ENCODE measurements at places on chromosomes 4 and X.

DNA sequence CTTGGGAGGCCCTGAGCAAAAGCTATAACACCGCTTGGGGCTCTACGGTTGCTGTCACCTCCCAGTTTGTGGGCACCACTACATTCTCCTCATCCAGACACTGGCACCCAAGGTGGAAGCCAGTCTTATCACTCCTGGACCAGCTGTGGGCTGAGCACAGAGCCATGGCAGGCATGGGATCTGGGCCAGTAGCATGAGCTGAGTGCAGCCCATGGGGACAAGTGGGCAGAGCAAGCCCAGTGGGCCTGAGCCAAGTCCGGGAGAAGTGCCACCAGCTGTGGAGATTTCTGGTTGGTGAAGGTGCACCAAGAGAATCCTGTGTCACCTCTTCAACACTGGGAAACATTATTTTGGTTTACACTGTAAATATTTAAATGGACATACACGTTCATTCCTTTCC, 1013.0 kb downstream of the TECRL start:
- no peak for DNase-seq

DNA sequence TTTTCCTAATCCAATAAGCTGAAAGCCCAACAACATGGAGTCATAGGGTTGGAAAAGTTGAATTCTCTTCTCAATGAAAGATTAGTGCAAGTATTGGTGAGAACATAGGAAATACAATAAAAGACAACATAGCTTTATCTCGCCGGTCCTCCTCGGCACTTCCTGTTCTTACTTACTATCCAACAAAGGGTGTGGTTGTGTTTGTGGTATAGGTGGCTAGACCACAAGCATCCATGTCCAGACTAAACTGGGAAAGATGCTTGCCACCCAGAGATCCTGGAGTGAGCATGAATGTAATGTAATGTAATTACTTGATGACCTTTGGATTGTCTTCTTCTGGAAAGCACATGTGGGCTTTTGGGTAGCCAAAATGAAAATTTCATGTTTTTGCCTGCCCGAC, 223.8 kb downstream of the CPE start:
- no peak for DNase-seq

DNA sequence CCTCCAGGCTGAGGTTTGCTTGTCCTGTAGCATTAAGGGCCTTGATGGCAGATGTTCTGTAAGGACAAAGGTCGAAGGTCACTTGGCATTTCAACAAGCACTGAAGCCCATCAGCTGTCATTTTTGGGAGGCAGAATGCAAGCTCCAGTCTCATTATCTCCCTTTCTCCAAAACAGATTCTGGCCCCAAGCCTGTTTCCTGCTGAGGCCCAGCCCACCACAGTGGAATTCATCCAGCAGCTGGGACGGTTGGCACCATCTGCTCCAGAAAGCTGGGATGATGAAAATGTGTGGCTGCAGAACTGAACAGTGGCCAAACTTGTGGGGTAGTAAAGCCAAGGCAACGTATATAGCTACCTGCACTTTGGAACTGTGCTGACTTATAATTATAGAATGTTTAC, 17.7 kb upstream of the PPEF2 start:
- no peak for DNase-seq

DNA sequence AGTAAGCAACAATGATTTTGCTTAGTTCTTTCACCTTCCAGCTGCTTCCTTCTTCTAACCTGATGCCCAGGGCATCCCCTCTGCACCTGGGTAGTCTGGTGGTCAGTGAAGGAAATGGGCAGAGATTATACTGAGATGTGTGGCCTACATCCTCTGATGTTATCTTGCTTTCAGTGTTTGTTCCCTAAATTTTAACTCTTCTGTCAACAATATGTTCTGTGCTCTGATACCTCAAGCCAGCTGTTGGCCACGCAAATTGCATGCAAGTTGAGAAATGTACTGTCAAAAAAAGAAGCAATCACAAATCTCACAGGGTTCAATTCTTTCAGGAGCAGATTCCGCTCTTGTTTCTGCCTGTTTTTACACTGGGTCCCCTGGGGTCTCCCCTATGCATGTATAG, 73.8 kb downstream of the FBXW7 start:
- no peak for DNase-seq

All from NCI-H1092 (cell line).